Adrenal gland (tissue), 19 donors: ENCODE measurements at places on chromosomes 3 and 15.

- no peak for DNase-seq
These were observed 24.0 kb downstream of the STX19 start for GRCh38 chr3:94004301-94004910.

DNA sequence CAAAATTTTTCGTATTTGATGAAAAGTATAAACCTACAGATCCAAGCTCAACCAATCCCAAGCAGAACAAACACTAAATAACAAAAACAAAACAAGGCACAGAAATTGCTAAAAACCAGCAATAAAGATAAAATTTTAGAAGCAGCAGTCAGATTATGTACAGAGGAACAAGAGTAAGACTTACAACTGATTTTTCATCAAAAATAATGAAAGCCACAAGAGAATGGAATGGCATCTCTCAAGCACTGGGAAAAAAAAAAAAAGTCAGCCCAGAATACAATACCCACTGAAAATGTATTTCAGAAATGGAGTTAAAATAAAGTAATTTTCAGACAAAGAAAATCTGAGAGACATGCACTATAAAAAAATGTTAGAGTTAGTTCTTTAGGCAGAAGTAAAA lies 27.0 kb downstream of the GPR156 start:
- no peak for DNase-seq

- no peak for DNase-seq
These were observed 12.1 kb upstream of the SIAH2 start for GRCh38 chr3:150775001-150775599.

- no peak for DNase-seq
These were observed 152.5 kb downstream of the ADAMTS17 start for GRCh38 chr15:100189319-100189718.

DNA sequence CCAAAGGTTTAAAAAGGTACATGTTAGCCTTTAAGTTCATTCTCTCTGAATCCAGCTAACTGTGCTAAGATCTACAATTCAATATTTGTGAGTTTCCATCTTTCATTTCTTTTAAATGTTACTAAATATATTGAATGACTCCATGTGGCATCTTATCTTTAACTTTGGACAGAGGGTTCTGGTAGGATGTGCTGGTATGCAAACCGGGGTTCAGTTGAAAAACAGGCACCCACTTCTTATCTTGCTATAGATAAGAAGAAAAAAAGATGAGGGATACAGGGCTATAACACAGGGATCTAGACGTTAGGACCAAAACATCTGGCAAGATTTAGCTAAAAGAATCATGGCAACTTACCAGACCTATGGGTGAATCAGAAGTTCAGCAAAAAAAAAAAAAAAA lies 538.3 kb downstream of the EDEM1 start:
- DNase-seq = no peak

DNA sequence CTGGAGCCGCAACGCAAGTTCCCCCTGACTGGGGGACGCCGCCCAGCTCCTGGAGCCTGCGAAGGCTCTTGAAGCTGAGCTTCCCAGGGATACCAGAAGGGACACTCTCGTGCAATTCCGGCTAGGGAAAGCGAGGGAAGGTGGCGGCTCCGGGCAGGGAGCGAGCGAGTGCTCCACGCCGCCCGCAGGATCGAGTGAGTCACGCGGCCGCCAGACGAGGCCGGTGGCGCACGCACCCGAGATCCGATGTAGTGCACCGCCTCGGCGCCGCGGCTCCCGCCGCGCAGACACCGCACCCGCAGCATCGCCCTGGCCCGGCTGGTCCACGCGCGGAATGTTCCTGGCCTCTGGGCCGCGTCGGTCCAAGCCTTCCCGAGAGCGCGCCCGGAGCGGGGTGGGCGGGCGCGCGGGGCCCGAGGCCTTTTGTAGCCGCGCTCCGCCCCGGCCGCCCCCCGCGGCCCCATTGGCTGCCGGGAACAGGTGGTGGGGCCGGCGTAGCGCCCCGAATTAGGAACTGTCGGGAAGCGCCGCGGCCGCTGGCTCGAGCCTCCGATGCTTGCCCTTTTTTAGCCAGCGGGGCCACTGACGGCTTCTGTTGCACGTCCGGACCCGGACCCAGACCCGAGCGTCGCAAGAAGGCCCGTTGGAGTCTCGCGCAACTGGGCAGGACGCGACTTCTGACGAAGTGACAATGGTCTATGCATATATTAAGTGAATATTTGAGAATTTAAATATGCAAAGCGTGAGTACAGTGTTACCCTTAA lies at the start of gene GATM:
Gene GATM, minus strand, starts transcription at position 396 of the 764 bp plus-strand sequence. Its CDS starts 91 bp downstream, at position 305.
- peak; percentile 85 for DNase-seq

DNA sequence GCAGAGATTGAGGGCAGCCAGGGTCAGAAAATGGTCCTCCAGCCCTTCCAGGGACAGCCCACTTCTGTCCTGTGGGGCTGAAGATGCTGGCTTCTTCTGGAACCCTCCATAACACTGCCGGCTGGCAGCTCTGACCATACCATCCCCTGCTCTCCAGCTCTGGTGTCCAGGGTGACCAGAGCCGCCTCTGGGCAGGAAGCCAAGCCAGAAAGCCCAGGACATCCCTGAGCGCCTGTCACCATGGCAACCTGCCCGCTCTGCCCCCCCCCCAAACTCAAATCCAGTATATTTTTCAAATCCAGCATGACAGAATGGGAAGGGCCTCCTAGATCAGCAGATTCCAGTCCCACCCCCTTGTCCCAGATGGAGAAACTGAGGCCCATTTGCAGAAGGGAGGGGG lies 420 bp upstream of the TMIE start:
- DNase-seq = peak; percentile 75

GRCh38 chr3:10981961-10982360 lies 10.6 kb upstream of the SLC6A1 start:
- DNase-seq = no peak
